ENCODE measurements at places on chromosomes 12 and 14.

- DNase-seq = no peak
These were observed 44.6 kb downstream of the GNS start for GRCh38 chr12:64714551-64714968.

DNA sequence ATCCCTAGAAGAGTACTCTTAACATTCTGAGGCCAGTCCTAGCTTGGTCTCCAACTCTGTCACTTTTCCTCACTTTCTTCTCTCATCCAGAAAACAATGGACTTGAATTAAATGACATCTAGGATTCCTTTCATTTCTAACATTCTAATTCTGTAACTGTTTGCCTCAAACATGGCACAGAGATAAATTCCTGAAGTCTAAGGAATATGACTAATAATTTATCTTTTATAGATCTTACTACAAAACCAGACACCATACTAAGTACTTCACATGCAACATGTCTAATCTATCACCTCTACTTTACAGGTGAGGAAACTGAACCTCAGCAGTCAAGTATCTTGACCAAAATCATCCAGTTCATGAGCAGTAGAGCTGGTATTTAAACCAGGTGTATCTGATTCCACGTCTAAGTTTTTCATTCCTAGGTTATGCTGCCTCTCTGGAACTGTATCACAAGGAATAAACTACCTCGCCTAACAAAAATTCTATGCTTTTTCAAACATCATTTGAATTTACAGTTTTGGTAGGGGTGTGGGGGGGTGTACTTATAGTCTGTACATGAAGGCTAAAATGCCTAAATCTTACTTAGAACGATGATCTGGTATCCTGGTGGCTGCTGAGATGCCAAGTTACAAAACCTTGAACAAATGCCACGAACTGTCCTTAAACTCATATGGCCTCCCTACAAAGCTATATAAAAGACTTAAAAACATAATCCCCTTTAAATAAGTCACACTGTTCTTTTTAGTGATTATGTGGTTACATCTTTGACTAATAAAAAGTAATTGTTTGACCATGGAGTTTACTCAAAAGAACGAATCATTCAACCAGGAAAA is 41.6 kb downstream of the ATXN2 start:
- no peak for DNase-seq

DNA sequence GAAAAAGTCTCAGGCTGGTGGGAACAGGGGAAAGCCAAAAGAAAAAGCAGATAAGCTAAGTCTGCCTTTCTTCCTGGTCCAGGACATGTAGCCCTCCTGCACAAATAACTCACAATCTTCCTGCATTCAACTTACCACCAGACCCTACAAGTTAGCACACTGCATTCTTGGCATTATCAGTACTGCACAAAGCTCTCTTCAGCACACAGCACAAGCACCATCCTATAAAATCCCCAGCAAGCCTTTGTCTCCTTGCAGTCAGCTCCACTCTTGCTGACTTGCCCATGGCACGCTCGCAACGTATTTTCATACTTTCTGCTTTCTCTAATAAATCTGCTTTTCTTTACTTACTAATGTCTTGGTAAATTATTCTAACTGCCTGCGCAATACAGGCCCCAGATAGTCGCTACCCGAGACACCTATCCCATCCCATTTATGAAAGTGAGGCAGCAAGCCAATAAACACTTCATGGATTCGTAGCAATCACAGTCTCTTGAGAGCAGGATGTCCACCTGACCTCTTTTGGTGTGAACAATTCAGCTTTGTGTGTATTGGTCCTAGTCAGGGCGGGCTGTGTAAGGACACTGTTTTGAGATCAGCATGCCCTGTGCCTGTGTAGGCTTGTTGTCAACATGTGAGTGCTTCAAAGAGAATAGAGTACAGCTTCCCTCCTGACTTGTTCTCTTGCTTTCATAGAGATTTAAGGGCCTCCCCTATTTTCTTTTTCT is 49.0 kb downstream of the TMEM117 start:
- DNase-seq = no peak

- DNase-seq = no peak
These were observed 26.3 kb downstream of the SYNE3 start for GRCh38 chr14:95490138-95490509.
